IMR-90 (cell line): ENCODE measurements at places on chromosomes 16 and 17.

DNA sequence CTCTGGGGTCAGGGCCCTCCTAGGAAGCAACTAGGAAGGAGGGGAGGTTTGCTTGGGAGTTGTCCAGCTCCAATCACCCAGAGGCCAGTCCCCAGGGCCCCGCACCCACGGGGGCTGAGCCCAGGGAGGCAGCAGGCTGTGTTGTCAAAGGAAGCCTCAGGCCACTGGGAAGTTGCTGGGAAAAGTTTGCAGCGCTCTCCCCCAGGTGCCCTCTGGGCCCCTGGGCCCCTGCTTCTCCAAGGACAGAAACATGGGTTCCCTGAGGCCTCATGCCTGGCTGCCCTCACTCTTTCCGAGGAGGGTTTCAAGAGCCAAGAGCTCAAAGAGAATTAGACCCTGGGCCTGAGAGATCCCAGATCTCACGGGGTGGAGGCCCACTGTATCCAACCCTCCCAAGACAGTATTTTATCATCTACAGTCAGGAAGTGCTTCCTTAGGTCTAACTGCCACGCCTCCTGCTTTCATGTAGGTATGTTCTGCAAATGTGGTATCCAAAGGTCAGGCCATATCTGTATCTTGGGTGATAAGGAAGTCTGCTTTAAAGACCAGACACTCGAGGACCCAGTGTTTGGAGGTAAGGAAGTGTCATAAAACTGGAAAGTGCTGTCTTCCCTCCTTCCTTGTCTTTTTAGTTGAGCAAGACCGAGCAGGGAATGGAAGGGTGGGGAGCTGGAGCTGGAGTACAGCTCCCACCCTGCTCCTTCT lies 44.2 kb upstream of the ZNF423 start:
- no peak overlapping the region for H3K4me3 ChIP-seq
- no peak for DNase-seq
- H3K36me3 ChIP-seq: no peaks in the 10 kb centered on the region

- no peak overlapping the region for H3K27ac ChIP-seq
- H3K4me3 ChIP-seq: no peak overlapping the region
- peaks cover 2% of the 10 kb centered on the region for H3K4me1 ChIP-seq
- H3K36me3 ChIP-seq: no peaks in the 10 kb centered on the region; the same call in 1 of the 2 replicates
- no peaks in the 10 kb centered on the region for H3K27me3 ChIP-seq
These were observed 41.9 kb downstream of the PIGL start for GRCh38 chr17:16258901-16259300.

DNA sequence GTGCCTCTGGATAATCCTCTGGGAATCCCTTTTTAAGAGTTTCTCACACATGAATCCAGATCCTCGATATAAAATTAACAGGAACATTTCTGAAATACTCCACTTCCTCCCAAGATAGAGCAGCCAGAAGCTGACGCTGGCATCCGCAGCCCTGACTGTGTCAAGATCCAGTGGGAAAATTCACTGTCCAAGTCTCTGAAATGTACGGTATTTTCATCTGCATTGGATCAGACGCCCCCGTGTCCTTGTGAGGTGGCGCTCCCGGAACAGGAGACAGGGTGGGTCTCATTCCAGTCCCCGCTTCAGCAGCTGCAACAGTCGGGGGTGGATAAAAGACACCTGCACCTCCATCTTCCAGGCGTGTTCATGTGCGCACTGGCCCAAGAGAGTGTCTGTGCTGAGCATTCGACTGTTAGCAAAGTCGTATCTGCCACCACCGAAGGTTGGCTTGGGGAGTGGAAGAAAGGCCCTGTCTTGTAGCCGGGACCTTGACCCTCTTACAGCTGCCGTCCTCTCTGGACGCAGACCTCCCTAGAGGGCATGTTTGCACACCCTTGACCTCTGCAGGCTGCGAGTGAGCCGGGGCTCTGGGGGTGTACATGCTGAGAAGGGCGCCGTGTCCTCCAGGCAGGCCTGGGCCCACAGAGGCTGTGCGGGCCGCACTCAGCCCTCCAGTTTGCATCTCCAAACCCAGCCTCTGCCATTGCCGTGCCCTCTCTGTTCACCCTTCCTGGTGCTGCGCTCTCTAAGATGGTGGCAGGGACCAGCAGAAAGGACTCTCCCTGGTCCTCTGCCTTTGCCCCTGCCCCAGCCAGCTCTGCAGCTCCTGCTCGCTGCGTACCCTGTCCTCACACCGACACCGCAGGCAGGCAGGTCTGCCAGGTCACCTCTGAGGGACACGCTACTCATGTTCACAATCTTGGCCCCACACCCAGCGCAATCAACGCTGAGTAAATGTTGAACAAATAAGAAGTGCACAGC lies 72.0 kb upstream of the CHMP6 start:
- no peaks in the 10 kb centered on the region for H3K4me1 ChIP-seq
- H3K27ac ChIP-seq: no peak overlapping the region
- DNase-seq: no peak
- no peaks in the 10 kb centered on the region for H3K27me3 ChIP-seq
- no peak overlapping the region for H3K4me3 ChIP-seq

GRCh38 chr16:9392956-9393355 lies 301.5 kb downstream of the HAPSTR1 start:
- no peak for DNase-seq
- no peaks in the 10 kb centered on the region for H3K4me1 ChIP-seq
- no peak overlapping the region for H3K27ac ChIP-seq
- no peaks in the 10 kb centered on the region for H3K36me3 ChIP-seq
- H3K4me3 ChIP-seq: no peak overlapping the region
- H3K27me3 ChIP-seq: no peaks in the 10 kb centered on the region

DNA sequence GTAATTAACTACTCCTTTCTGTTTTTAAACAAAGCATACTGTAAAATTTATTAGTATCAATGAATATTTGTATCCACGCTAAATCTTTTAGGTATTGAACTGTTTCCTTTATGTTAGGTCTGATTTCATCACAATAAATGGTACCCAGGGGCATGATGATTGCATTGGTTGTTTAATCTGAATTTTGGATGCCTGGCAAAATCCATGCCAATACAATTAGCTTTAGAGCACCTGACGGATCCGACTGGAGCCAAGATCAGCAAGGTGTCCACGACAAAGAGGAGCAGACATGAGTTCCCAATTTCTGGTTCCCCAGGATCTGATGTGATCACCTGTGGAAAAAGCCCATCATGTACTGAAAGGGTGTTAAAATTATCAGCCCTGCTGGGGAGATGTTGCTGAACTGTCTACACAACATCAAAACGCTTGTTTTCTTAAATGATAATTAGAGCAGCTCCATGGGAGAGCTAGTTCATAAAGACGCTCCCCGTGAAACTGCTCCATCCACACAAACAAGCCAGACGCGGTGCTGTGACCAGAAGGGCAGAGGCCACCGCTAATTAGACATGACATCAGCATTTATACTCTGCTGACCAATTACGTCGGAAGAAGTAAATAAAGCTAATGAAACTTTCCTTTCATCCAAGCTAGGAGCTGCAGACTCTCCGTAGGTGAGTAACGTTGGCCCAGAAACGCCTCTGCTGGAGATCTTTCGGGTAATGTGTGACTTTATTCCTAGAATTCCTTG lies 151.7 kb downstream of the CPPED1 start:
- DNase-seq: no peak
- no peak overlapping the region for H3K27ac ChIP-seq
- no peaks in the 10 kb centered on the region for H3K4me1 ChIP-seq
- H3K36me3 ChIP-seq: no peaks in the 10 kb centered on the region
- H3K27me3 ChIP-seq: no peaks in the 10 kb centered on the region

- no peak overlapping the region for H3K27ac ChIP-seq
- no peak overlapping the region for H3K4me3 ChIP-seq
- peaks cover 31% of the 10 kb centered on the region for H3K36me3 ChIP-seq
- no peak for DNase-seq
- no peaks in the 10 kb centered on the region for H3K4me1 ChIP-seq
- no peaks in the 10 kb centered on the region for H3K27me3 ChIP-seq
These were observed 8.1 kb downstream of the MRPL58 start for GRCh38 chr17:75020331-75021110.
